Large intestine (tissue), 12 donors: ENCODE measurements at places on chromosomes 13 and 19.
A peak's percentile ranks its signal among the peaks of the same experiment; 100 is the strongest.

DNA sequence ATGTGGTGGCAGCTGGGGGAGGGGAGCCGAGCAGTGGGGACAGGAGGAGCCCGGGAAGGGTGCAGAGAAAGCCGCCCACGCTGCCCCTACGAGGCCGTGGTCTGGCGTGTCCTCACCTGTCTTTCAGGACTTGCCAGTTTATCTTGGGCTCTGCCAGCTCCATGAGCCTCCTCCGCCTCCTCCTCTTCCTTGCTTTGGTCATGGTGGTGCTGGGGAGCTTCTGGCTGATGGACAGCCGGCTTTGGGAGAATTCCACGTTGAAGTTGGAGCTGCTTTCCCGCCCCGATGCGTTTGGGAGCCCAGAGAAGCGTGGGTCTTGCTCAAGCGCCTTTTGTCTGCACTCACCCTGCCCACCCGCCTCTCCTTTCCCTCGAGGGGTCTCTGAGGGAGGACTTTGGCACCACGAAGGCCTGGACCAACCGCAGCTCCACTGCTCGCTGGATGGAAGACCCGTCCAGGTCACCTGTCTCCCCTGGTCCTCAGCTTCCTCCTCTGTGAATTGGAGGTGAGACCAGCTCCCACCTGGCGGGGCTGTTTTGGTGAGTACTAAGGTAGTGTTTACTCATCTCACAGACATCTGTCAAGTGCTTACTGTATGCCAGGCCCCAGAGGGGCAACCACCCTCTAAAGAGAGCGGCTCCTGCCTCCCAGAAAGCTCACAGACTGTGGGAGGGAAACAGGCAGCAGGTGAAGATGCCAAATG is 29.7 kb upstream of the MIER2 start:
- no peak overlapping the region for H3K27ac ChIP-seq
- H3K27me3 ChIP-seq: peaks cover 4% of the 10 kb centered on the region
- no peak for DNase-seq
- H3K4me1 ChIP-seq: no peaks in the 10 kb centered on the region

GRCh38 chr13:99269627-99270241 is 11.6 kb upstream of the GPR18 start:
- peak; percentile 35 for DNase-seq
- peaks cover 7% of the 10 kb centered on the region for H3K36me3 ChIP-seq
- H3K4me1 ChIP-seq: no peaks in the 10 kb centered on the region
- no peaks in the 10 kb centered on the region for H3K27me3 ChIP-seq
- H3K4me3 ChIP-seq: no peak overlapping the region

GRCh38 chr13:30395192-30396158 is 26.8 kb upstream of the UBE2L5 start:
- H3K4me3 ChIP-seq: peak overlapping the region; percentile 53
- peaks cover 24% of the 10 kb centered on the region for H3K4me1 ChIP-seq
- no peaks in the 10 kb centered on the region for H3K36me3 ChIP-seq
- peak overlapping the region; percentile 91 for H3K27ac ChIP-seq
- H3K27me3 ChIP-seq: no peaks in the 10 kb centered on the region

DNA sequence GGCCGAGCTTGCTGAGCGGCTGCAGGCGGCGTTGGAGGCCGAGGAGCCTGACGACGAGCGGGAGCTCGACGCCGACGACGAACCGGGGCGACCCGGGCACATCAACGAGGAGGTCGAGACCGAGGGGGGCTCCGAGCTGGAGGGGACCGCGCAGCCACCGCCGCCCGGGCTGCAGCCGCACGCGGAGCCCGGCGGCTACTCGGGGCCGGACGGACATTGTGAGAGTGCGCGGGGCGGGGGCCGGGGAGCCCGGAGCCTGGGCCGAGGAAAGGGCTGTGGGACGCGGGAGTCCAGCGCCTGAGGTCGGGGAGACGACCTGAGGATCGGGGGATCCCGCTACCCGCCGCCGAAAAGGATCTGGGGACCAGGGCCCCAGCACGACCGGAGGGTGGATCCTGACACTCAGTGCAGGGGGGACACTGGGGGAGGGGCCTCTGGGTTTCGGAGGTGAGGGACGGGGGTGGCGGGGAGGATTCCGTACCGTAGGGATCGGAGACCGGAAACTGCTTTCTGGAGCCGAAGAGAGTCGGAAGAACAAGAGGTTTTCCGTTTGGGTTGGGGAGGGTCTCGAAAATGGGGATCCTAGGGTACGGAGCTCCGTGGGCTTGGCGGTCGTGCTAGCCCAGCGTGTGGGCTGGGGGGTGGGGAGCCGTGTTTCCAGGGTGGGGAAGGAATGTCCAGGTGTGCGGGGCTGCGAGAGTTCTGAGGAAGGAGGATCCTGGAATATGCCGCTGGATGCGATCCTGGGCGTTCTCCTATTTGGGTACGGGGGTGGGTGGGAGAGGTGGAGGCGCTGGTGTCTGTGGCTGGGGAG is 616 bp downstream of the HNRNPUL1 start:
- peak; percentile 71 for DNase-seq
- H3K4me3 ChIP-seq: peak overlapping the region; percentile 70
- H3K27me3 ChIP-seq: no peaks in the 10 kb centered on the region
- peaks cover 26% of the 10 kb centered on the region for H3K36me3 ChIP-seq
- H3K27ac ChIP-seq: peak overlapping the region; percentile 96

- no peak overlapping the region for H3K27ac ChIP-seq
- no peaks in the 10 kb centered on the region for H3K27me3 ChIP-seq
- no peaks in the 10 kb centered on the region for H3K4me1 ChIP-seq
- DNase-seq: no peak
- no peak overlapping the region for H3K4me3 ChIP-seq
These were observed 73.1 kb downstream of the CEBPG start for GRCh38 chr19:33446330-33447293.

DNA sequence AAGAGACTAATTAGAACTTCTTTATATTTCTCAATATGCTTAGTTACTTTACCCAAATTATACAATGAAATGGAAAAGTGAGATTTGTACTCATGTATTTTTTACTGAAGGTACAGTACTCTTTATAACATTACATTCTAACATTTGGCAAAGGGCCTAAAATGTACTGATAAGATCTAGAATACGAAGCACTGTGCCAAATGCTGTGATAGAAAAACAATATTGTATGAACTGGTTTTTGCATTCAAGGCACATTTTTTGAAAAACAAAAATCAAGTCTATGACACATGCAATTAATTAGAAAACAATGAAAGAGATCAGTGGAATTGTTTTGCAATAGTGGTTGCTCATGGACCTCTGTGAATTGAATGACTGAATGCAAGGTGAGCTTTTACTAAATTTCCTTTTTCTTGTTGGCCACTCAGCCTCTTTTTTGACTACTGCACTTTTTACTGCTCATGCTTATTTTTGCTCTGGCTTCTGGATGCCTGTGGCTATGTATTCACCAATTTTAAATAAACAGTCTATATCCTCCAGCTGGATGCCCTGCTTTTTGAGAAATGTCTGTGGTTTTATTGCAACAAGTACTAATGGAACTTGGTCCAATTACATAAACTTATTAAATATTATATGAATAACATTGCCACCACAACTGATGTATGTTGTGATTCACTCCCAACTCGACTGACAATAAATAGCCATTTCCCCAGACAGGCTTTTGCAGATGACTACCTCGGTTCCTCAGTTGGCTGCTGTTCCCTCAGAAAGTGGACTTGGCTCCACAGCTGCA is 41.4 kb upstream of the OBI1 start:
- H3K4me1 ChIP-seq: no peaks in the 10 kb centered on the region
- no peaks in the 10 kb centered on the region for H3K36me3 ChIP-seq
- no peak for DNase-seq
- H3K4me3 ChIP-seq: no peak overlapping the region
- H3K27ac ChIP-seq: no peak overlapping the region

DNA sequence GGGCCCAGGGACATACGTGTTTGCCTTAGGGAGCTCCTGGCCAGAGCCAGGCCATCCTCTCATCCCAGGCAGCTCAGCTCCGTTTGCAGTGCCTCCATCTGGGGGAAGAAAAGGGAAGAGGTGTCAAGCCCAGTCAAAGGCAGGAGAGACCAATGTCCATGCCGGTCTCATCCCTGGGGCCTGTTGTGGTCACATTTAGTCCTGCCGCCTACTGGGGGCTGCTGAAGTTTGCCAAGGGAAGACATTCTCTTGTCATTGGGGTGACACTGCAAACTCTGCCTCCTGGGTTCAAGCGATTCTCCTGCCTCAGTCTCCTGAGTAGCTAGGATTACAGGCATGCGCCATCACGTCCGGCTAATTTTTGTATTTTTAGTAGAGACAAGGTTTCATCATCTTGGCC is 195.2 kb downstream of the UQCRFS1 start:
- no peak overlapping the region for H3K4me3 ChIP-seq
- no peaks in the 10 kb centered on the region for H3K4me1 ChIP-seq
- H3K27me3 ChIP-seq: peaks cover 2% of the 10 kb centered on the region
- H3K36me3 ChIP-seq: no peaks in the 10 kb centered on the region
- H3K27ac ChIP-seq: no peak overlapping the region

GRCh38 chr13:102386461-102386860 is 15.4 kb downstream of the FGF14 start:
- no peaks in the 10 kb centered on the region for H3K4me1 ChIP-seq
- H3K36me3 ChIP-seq: no peaks in the 10 kb centered on the region
- no peak overlapping the region for H3K4me3 ChIP-seq
- DNase-seq: no peak
- H3K27me3 ChIP-seq: no peaks in the 10 kb centered on the region

DNA sequence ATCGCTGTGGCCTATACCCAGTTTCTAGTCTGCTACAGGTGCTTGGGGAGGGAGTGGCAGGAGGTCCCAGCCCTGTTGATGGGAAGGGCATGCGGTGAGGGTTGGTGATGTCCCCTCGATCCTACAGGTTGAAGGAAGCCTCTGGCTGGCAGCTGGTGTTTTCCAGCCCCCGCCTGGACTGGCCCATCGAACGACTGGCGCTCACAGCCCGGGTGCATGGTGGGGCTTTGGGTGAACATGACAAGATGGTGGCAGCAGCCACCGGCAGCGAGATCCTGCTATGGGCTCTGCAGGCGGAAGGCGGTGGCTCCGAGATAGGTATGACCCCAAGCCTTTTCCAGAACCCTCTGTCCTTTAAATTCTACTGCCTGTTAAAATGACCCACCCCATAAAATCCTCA is 3.9 kb downstream of the SHKBP1 start:
- no peak overlapping the region for H3K4me3 ChIP-seq
- peaks cover 12% of the 10 kb centered on the region for H3K4me1 ChIP-seq
- H3K36me3 ChIP-seq: peaks cover 28% of the 10 kb centered on the region
- peaks cover 5% of the 10 kb centered on the region for H3K27me3 ChIP-seq
- no peak overlapping the region for H3K27ac ChIP-seq

- H3K4me1 ChIP-seq: no peaks in the 10 kb centered on the region
- no peak for DNase-seq
- H3K36me3 ChIP-seq: no peaks in the 10 kb centered on the region
- H3K4me3 ChIP-seq: no peak overlapping the region
These were observed 30.8 kb upstream of the PEPD start for GRCh38 chr19:33552191-33552927.

DNA sequence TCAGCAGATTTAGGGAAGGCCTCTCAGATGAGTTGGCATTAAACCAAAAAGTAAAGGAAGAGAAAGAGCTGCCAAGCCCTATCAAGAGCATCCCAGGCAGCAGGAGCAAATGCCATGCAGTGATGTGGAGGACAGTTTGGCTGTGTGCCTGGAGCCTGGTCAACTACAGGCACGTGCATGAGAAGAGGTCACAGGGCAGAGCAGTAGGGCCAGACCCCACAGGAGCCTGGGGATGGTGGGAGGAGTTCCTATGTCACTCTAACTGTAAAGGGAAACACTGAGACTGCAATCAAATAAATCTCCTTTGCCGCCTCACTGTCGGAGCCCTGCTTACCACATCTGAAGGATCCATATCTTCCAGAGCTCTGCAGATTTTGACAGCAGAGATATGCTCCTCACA is 240.5 kb downstream of the ENOX1 start:
- no peaks in the 10 kb centered on the region for H3K36me3 ChIP-seq
- no peaks in the 10 kb centered on the region for H3K4me1 ChIP-seq
- H3K27ac ChIP-seq: no peak overlapping the region
- H3K4me3 ChIP-seq: no peak overlapping the region
- H3K27me3 ChIP-seq: no peaks in the 10 kb centered on the region

DNA sequence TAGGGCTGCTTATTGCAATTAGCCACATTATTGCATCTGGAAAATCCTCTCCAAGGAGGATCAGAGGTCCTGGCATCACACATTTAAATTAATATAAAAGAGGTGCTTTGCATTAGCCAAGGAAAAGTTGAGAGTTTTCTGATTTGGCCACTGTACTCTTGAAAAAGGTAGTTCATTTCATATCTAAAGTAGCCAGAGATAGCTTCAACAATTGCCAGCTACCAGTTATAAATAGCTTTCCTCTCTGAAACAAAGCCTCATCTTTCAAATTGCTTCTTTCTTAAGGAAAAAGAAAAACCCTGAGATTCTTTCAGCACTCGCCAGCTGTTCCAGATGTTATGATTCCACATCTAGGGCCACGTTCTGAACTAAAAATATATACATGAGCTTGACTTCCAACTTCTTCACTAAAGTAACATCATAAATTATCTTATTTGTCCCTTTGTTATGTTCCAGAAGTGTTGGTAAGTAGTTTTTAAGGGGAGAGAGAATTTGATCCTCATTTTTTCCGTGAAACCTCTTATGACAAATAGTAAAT is 69.6 kb downstream of the ERCC5 start:
- H3K4me3 ChIP-seq: no peak overlapping the region
- no peaks in the 10 kb centered on the region for H3K36me3 ChIP-seq
- DNase-seq: no peak

- H3K27me3 ChIP-seq: no peaks in the 10 kb centered on the region
- H3K4me1 ChIP-seq: no peaks in the 10 kb centered on the region
- H3K4me3 ChIP-seq: no peak overlapping the region
These were observed 25.5 kb downstream of the ELL start for GRCh38 chr19:18496167-18496979.

DNA sequence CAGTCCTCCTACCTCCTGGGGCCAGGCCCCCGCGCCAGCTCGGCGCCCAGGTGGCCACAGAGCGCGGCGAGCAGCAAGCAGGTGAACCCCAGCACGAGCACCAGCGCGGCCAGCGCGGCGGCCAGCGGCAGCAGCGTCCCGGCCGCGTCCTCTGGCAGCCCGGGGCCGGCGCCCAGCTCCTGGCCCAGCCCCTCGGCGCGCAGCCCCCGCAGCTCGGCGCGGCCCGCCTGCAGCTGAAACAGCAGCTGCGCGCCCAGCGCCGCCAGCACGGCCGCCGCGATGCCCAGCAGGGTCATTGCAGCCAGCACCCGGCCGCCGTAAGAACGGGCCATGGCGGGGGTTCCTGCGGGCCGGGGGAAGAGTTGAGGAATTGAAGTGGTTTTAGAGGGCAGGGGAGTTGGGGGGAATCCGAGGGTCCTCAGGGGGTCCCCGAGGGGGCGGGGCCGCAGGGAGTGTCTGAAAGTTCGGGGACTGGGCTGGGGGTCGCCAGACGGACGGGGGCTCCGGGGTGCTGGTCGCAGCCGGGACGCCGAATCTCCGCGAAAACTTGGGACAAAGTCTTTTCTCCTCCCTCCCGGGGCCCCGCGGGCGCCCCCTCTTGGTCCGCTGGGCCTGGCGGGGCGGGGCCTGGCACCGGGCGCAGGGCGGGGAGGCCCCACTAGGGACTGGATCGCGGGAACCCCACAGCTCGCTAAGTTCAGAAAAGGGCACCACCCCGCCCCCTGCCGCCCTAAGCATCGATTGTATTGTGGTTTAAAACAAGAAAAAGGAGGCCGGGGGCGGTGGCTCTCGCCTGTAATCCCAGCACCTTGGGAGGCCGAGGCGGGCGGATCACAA is at the start of gene TMEM221:
Gene TMEM221 (minus strand): TSS at position 538 of the 837 bp plus-strand sequence. CDS start 206 bp downstream, at position 332.
- H3K27ac ChIP-seq: no peak within 1 kb of the TSS
- DNase-seq: no peak
- H3K27me3 ChIP-seq: peaks cover 13% of the 10 kb centered on the region
- no peaks in the 10 kb centered on the region for H3K36me3 ChIP-seq
- H3K4me1 ChIP-seq: peaks cover 2% of the 10 kb centered on the region
- peak within 1 kb of the TSS; percentile 31 for H3K4me3 ChIP-seq

GRCh38 chr19:38729653-38730469 is 14.4 kb downstream of the CAPN12 start:
- DNase-seq: peak; percentile 70
- peak overlapping the region; percentile 59 for H3K27ac ChIP-seq
- H3K4me1 ChIP-seq: peaks cover 45% of the 10 kb centered on the region
- H3K36me3 ChIP-seq: peaks cover 80% of the 10 kb centered on the region
